ENCODE measurements at places on chromosomes 7 and 10.

DNA sequence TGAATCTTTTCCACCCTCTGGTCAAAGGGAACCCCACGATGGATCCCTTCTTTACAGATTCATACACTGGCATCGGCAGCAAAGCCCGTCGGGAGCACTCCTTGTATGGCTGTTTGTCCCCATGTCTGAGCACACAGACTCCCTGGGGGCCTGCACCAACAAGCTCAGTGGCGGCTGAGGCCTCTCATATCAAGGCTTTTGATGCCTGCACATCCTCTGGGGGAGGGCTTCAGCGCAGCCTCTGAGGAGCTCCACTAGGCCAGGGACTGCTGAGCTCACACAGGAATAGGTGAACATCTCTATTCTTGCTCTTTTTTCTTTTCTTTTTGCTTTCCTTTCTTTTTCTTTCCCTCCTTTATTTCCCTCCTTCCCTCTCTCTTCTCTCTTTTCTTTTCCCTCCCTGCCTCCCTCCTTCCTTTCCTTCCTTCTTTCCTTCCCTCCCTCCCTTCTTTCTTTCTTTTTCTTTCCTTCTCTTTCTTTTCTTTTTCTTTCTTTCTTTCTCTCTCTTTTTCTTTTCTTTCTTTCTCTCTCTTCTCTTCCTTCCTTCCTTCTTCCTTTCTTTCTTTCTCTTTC is 174.6 kb downstream of the CCDC3 start:
- no peak for DNase-seq

DNA sequence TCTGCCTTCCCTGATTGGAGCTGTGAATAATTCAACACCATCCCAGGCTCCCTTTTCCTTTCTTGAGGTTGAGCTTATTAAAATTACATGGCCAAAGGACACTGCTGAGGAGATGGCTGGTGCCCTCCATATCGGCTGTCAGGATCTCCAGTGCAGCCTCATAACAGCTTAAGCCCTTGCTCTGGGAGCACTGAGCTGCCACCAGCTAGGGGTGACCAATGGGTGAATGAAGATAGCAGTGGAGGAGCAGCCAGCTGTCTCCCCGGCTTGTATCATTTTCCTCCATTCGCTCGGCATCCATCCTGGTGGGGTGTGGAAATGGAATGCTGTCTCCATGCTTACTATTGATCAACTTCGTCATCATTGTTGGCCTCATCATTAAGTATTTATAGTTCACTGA is 154.6 kb downstream of the TMEM178B start:
- no peak for DNase-seq

DNA sequence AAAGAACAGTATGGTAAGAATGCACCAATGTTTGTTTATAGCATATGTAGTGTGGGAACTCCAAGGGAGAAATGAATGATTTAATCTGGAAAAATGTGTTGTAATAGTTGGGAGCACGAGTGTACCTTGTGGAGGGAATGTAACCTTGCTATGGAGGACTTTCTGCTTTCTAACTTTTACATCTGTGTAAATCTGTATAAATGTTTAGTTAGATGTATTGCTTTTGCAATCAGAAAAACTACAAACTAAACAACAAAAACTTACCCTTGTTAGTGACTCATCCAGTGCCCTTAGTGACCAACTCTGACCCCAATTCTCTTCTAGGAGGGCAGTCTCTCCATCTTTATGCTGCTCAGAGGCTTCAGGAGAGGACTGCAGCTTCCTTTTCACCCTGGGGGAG is 89.3 kb downstream of the CCNY start:
- DNase-seq = no peak

- DNase-seq = no peak
Measured at GRCh38 chr7:137235434-137235833, 108.1 kb downstream of the PTN start.

DNA sequence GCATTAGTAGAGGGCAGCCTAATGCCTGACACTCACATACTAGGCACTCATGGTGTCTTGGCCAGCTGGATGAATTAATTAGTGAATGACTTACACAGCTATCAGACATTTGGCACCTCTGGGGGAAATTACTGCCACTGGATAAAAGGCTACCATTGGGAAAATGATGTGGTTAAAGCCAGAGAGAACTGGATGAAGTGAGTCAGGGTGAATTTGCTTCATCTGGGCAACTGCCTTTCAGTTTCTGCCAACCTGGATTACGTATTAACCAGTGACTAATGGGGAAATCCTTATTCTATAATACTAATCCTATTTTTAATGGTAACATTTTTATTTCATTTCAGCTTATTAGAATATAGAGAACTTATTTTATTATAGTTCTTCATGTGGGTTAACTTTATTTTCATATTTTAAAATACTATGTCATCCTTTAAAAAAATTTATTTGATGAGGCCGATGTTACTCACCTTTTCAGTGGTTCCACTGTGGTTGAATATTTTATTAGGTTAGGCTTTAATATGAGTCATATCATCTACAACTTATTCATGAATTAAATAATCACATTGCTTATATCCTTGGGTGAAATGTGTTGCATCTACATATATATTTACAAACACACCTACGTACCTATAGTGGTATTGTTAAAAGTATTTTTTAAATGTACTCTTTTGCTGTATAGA is 85.6 kb upstream of the CAPZA2 start:
- no peak for DNase-seq

DNA sequence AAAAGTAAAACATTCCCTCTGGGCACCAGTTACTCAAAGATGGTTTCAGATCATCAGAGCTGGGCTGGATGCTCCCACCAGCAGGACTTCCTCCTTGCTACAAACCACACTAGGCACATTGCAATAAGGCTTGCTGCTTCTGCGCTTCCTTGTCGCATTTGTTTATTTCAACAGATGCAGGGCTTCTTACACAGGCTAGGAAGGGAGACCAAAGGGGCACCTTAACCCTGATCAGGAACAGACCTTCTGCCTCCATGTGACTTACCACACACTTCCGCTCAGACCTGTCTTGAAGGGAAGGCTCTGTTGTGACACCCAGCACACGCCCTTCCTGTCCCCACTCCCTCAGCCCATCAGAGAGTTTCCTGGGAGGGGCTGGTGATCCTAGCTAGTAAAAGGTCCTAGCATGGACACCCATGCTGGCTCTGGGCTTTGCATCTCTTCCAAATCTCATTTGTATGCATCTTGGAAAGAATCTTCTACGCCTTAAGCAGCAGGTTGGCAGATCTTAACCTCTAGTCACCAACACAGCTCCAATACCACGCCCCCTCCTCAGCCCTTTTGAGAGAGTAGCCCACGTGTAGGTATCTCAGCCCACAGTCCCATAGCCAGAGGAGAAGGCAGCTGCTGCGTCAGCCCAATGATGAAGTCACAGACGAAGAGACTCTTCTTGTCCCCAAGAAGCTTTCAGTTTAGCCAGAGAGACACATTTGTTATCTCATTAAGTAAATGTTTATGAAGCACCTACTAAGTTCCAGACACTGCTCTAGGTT is 47.1 kb upstream of the SVIL start:
- no peak for DNase-seq

GRCh38 chr7:26157520-26158105 is 5.6 kb downstream of the NFE2L3 start:
- DNase-seq = no peak

DNA sequence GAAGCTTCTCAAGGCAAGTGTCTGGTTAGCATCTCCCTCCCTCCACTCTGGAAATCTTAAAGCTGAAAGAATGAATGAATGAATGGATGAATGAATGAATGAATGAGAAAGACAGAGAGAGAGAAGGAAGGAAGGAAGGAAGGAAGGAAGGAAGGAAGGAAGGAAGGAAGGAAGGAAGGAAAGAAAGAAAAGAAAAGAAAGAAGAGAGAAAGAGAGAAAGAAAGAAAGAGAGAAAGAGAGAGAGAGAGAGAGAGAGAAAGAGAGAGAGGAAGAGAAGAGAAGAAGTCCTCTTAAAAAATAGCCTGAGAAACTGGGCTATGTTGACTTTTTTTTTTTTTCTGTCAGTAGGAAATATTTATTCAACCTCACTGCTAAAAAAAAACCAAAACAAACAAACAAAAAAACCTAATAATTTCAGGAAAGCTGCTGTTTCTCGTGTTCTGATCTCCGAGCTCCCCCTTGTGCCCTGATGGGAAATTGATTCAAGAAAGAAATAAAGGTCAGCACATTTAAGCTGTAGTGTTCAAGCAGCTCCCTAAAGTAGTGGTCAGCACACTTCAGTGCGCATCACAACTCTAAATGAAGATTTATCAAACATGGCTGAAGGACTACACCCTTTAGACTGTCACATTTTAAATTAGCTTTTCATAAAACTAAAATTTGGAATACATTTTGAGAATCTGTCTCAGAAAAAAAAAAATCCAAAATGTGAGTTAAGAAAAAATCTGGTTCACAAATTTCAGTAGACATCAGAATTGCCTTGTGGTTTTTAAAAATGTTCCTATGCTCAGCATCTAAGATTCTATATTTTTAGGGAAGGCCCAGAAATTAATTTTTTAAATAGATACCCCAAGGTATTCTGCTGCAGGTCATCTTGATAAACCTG is 154.3 kb downstream of the ELAPOR2 start:
- peak; percentile 10 for DNase-seq

DNA sequence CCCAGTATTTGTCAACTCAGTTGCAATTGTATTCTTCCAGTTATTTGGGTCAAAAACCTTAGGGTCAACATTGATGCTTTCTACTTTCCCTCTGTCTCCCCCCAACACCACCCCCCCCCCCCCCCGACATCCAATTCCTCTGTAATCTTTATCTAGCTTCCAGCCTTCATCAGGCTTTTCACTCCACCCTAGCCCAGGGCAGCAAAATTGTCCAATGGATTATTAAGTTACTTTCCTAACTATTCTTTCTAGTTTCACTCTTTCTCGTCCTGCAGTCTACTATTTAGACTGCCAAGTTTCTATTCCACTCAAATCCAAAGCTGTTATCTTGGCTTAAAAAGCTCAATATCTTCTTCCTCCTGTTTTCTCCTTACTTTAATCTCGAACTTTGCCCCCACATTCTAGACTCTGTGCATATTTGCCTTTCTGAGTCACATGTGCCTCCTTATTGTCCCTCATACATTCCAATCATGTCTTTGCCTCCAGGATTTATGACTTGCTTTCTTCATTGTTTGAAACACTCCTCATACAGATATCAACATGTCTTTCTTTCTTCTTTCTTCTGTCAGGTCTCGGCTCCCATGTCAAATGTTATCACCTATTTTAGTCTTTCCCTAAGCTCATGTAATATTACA is 196.6 kb upstream of the TMEM196 start:
- no peak for DNase-seq

DNA sequence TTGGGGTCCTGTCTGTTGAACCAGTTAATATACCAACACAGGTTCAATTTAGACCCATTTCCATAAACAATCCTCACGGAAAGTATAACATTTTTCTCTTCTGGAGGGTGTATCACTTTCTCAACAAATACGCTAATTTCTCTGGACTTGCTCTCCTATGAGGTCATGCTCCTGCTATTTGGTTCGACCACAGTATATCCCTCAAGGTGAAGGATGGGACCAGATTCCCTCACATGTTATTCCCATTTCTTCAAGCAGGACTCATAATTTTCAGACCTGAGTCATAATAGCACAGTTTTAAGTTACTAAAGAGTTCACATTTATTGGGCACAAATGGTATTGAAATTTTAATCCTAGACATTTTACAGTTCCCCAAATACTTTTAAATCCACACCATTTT is 57.2 kb downstream of the ADAM12 start:
- no peak for DNase-seq

- DNase-seq = no peak
Measured at GRCh38 chr10:51318399-51319172, 244.3 kb downstream of the PRKG1 start.

GRCh38 chr7:99422625-99423024 is 13.9 kb downstream of the BUD31 start:
- DNase-seq = no peak

GRCh38 chr7:28355635-28356319 is 56.5 kb upstream of the CREB5 start:
- DNase-seq = no peak

DNA sequence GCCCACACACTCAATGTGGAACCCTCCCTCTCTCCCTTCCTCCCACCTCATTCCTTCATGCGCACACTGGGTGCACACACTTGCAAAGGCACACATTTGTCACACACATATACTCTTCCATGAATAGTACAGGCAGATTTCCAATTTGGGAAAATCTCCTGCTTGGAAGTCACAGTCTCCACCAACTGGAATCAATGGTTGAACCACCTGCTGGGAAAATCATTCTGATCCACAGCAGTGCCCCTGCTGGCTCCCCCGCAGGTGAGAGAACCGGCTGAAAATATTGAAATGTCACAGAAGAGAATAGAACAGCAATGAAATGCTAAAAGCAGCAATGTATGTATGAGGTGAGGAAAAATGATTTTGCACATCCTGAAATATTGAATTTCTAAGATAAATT is 232.7 kb downstream of the ADAM12 start:
- DNase-seq = no peak
